ENCODE measurements at places on chromosomes 3 and 15.

DNA sequence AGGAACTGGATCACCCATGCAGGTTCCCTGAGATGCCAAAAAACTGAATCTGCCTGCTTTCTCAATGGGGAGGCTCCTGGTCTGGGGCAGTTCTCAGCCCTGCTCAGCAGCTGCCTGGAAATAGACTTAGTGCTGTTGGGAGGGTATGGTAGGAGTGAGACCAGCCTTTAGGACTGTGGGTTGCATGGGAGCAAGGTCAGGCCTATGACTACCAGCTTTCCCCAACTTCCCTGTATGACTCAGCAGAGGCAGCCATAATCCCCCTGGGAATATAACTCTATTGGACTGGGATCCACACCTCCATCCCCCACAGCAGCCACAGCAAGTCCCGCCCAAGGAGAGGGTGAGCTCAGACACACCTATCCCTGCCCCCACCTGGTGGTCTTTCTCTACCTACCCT, 87.0 kb downstream of the CFAP44 start:
- DNase-seq, result no peak

- no peak for DNase-seq
Measured at GRCh38 chr15:38058596-38059075, 124.2 kb downstream of the TMCO5A start.

GRCh38 chr15:84600331-84600686, 500 bp upstream of the ZSCAN2 start:
- DNase-seq, result peak; percentile 44

DNA sequence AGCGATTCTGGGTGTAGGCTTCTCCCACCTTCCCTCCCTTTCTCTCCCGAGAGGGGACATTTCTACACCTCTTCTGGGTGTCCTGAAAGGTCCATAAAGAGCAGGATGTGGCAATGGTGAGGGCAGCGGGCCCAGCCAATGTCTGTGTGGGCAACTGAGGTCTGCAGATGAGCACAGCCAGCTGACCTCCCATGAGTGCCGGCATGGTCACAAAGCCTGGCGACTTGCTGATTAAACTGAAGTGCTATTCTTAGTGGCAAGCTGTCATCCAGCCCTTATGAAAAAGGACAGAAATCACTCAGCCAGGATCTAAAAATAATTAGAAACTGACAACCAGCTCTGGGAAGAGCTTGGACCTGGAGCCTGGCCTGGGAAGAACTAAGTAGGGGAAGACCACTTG, 124.3 kb upstream of the RGMA start:
- no peak for DNase-seq

- no peak for DNase-seq
Measured at GRCh38 chr3:147654827-147655226, 245.7 kb downstream of the ZIC1 start.

DNA sequence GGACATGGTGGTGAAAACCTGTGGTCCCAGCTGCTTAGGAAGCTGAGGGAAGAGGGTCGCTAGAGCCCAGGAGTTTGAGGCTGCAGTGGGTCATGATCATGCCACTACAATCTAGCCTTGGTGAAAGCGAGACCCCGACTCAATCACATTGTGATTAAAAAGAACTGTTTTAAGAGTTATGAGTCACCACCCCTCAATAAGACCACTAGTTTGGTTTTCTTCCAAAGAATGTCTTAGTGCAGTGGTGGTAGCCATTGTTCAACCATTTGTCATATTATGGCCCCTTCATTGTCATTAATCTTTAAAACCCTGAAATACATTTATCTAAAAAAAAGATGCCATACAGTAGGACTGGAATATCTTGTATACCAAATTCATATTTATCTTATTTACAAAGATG, 48.8 kb downstream of the BLM start:
- DNase-seq, result no peak

- no peak for DNase-seq
Measured at GRCh38 chr3:15683253-15683652, 81.7 kb downstream of the BTD start.

DNA sequence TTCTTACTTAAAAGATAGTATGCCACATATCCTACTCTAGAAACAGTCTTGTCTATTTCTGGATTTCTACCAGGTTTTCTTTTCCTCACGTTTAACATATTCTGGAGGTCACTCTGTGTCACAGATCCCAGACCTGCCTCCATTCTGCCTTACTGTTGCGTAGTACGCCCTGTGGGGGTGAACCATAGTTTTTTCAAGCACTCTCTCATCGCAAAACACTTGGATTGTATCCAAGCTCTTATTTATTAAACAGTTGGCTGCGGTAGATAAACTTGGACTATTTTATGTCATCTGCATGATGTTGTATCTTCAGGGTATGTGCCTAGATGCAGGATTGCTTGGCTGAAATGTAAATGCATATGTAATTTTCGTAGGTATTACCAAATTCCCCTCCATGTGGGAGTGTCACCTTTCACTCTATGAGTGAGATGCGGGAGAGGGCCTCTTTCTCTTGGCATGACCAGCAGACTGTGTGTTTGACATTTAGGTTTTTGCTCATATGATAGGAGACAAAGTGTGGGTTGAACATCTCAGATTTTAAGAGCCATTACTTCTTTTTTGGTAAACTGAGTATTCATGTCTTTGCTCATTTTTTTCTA, 55.8 kb downstream of the ABTB1 start:
- no peak for DNase-seq

GRCh38 chr3:128497305-128498126, 4.5 kb upstream of the GATA2 start:
- peak; percentile 73 for DNase-seq

DNA sequence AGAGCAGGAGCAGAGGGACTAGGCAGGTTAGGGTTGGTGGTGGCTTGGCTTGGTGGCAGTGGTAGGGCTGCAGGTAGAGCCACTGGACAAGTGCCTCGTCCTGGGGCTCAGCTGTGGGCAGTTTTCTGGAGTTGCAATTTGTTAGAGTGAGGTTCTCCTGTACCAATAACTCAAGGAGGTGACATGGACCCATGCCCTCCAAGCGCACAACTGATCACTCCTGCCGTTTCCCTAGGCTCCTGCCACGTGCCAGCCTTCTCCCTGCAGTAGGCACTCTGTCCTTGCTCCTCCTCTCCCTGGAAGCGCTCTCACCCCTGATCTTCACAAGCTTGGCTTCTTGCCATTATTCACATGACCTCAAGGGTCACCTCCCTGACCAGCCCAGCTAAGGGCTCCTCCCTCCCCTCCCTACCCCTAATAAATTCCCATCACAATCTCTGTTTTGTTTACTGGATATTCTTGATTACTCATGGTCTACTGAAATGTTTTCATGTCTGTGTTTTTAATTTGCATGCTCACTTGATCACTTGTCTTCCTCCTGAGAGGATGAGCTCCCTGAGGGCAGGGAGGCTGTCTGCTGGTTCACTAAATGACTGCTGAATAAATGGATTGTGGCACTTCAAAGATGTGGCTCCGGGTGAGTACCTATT, 3.3 kb downstream of the WNT7A start:
- no peak for DNase-seq

- no peak for DNase-seq
Measured at GRCh38 chr3:105606016-105606415, 239.3 kb downstream of the ALCAM start.

DNA sequence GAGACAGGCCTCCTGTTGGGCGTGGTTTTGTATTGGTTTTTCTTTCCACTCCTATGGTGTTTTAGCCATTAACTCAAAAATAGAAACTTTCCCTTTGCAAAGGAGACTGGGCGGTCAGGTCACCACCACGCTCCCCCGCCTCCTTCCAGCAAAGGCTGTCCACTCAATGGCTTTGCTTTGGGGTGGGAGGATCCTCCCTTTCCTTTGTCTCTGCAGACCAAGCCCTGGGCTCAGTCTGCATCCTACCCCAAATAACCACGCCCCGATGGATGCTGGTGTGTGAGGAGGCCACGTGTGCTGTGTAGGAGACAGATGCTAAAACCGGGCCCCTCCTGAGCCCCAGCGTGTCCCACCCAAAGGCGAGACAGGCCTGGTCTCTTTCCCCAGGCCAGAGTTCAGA, 68.5 kb downstream of the GRIP2 start:
- no peak for DNase-seq
